ENCODE measurements at places on chromosomes 11 and 22.

DNA sequence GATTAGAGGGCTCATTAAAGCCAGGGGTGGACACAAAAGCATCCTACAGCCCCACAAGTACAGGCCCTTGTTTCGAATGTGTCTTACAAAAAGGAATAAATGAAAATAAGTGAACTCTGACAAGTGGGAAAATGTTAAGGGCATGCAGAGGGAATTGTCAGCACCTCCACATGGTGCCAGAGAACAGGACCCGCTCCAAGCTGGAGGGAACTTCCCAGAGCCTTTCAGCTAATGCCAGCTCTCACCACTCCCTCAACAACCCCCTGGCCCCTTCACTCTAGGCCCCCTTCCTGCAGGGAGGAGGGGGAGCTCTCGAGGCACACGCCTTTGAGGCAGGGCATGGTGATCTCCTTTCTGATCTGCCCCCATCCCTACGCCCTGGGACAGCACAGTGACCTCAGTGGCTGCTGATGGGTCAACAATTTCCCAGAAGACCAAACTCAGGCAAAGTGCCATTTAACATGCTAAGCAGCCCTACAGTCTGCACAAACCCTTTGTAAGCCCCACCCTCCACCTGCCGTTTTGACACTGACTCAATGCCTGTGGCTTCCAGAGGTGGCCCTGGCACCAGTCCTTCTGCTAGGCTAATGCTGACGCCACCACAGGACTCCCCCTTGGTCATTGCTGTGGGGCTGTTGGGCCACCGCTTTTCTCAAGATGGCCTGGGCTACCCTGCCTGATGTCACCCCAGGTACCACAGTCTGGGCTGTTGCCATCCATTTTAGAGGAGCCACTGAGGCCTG lies 12.5 kb upstream of the CHST1 start:
- DNase-seq = no peak

DNA sequence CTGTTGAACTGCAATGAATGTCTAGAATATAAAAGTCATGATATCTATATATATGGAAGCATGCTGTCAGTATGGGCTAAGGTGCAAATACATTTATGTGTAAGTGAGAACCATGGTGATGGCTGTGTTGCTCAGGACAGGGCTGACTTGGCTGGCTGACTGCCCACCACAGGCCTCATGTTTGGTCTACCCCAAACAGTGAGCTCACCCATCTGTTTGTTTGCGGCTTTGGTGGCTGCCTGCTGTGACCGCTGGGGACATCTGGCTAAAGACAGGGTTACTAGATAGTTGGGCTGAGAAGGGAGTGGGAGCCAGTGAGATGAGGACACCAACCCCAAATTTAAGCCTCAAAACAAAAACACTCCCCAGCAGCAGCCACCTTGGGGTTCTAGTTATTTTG lies 6.3 kb downstream of the CD44 start:
- no peak for DNase-seq

DNA sequence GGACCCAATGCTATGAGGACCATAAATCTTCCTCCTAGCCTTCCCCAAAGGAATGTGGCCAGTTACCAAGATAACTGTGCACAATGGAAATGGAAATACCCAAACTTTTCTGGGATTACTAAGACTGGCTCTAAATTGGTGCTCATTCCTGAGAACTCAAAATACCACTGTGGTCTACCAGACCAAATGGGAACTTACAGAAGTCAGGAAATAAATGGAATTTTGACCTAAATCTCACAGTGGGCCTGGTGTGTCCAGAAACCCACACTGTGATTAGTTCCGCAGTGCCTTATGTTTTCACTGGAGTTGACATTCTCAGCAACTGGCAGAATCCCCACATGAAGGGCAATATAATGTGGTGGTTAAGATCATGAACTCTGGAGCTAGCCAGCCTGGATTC lies 99.4 kb upstream of the ZC3H12C start:
- no peak for DNase-seq

DNA sequence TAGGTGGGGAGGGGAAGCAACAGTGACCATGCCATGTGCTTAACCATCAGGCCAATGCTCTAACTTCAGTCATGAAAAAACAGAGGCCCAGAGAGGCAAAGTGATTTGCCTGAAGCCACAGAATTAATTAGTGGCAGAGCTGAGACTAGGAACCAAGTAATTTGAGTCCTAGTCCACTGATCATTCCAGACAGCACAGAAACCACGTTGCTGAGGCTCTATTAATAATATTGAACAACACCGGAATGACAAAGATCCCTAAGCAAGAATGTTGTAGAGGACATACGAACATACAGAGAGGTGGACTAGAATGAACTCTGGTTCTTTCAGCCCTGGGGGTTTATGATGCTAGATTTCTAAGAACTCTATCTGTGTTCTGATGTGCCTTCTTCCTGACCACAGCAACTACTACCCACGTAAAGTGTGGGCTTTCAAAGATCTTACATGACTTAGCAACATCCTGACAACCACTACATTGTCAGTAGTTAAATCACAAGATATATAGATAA lies 92.3 kb downstream of the GAB2 start:
- no peak for DNase-seq

DNA sequence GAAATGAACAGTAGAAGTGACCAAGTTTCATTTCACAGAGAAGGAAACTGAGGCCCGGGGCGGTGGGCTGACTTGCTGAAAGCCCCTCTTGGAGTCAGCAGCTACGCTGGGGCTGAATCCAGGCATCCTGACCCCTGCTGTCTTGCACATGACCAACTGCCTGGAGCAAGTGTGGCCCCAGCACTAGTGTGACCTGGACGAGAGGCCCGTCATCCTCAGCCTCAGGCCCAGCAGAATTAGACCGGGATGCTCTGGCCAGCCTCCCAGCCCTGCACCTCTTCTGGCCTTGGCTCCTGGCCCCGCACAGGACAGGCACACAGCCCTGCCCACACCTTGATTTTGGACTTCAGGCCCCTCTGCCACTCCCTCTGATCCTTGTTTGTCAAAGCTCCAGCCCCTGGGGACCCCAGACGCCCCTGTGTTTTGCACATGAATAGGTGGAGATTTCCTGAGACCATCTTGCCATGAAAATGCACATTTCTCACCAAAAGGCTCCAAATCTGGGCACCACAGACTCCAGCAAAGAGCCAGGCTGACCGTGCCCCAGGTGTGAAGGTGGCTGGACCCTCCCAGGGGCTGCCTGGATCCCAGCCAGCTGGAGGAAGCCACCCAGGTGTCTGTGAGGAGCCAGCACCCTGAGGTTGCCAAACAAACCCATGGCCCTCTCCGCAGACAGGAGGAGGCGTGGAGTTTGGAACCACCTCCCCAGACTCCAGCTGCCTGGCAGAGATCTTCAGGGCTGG lies 24.9 kb downstream of the FGF4 start:
- DNase-seq = no peak

Data from activated CD8-positive, alpha-beta memory T cell treated with anti-CD3 and anti-CD28 coated beads for 1 hour (primary cell).